Stimulated activated CD8-positive, alpha-beta memory T cell treated with anti-CD3 and anti-CD28 coated beads, Interleukin-4, amount 100 ng/mL, for 4 hours (primary cell): ENCODE measurements at places on chromosomes 1 and 21.

- DNase-seq, result no peak
Measured at GRCh38 chr1:217457016-217457415, 173.9 kb downstream of the GPATCH2 start.

DNA sequence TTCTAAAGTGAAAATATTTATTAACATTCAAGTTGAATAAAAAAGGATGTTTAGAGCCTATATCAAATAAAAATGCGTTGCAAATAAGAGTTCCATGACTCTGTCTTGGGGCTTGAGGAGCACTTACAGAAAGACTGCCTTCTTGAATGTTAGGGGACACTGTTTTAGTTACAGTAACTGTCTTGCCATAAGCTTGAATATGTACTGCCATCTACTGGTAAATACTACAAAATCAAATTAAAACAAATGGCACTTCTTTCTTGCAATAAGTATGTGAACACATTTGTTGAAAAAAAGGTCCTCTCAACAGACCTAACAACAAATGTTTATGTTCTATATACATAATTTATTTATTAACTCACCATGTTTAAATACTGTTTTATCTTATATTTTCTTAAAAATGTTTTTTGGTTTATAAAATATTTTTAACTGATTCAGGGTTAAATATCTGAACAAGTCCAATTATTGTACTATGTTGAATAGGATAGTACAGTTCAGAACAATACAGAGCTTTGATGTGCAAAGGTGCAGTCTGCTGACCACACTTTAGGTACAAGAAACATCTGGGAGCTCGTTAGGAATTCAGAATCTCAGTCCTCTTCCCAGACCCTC lies 199.5 kb downstream of the LRRIQ3 start:
- no peak for DNase-seq

- DNase-seq, result no peak
Measured at GRCh38 chr1:43348343-43348808, 10.4 kb upstream of the CDC20 start.

DNA sequence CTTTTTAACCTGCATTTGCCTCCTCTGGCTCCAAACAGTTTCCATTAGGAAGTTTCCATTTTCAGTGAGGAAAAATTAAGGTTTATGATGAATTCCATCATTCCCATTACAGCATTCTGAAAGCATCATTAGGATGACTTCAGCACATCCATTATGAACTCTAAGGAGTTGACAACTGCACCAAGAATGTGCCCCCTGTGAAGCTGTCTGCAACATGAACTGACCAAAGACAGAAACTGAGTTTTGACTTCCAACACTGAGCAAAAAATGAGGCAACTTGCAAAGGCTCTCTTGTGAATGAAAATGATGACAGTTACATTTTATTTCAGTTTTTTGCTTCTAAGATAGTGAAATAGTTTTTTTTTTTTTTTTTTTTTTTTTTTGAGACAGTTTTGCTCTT lies 18.3 kb upstream of the KCNE1 start:
- DNase-seq, result no peak

DNA sequence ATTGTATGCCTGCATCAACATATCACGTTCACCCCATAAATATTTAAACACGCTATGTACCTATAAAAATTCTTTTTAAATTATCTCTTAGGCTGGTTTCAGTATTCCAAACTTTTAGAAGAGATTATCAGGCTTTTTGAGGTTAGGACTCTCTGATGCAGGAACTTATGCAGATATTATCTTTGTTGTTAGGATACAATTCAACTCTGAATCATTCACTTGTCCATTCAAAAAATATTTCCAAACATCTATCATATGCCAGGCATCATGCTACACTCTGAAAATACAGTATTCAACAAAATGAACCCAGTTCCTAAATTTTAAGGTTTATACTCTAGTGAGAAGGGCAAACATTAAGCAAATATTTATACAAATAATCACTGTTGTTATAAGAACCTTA lies 40.5 kb downstream of the ASH1L start:
- no peak for DNase-seq

DNA sequence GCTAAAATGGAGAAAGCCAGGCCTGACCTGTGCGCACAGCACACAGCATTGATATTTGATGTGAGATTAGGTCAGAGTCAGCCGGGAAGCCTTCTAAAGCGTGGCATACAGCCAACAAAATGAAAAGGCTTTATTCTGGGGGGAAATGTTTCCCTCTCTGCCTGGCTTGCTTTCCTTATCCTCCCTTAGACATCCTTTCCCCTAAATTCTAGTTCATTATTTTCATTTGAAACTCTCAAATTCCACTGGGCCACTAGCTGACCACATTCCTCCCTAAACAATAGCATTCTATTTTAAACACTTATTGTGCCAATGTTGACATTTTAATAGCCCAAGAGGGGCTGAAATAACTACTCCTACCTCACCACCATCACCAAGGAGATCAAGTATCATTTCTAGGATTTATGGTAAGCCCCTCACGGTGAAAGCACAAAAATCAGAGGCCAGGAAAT lies 49.4 kb downstream of the LEPR start:
- no peak for DNase-seq

GRCh38 chr1:160607672-160608032 lies 28.4 kb upstream of the CD84 start:
- DNase-seq, result no peak
